GM12891 (cell line): ENCODE measurements at places on chromosomes 11 and 22.

DNA sequence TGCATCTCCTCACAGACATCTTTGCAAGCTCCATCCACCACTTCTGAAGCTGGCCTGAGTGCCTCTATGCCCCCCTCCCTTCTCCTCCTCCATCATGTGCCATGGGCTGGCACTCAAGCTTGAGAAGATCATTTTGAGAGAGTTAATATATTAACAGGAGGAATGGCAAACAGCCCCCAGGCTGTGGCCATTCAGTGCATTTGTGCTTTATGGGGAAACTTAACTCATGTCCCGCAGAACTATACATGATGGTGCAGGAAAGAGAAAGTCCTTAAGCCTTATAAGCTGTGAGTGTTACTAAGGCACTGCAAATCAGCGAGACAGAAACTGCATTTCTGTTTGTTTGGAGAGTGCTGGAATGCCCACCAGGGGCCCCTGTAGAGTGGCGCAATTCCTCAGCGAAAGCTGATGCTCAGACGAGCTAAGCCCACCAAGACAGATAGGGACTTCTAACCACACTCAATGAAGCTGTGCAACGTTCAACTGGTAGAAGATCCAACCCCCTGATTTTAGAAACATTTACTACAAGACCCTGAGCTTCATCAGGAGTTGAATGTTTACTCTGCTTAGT is 26.8 kb upstream of the PHLDA2 start:
- DNase-seq, result no peak

DNA sequence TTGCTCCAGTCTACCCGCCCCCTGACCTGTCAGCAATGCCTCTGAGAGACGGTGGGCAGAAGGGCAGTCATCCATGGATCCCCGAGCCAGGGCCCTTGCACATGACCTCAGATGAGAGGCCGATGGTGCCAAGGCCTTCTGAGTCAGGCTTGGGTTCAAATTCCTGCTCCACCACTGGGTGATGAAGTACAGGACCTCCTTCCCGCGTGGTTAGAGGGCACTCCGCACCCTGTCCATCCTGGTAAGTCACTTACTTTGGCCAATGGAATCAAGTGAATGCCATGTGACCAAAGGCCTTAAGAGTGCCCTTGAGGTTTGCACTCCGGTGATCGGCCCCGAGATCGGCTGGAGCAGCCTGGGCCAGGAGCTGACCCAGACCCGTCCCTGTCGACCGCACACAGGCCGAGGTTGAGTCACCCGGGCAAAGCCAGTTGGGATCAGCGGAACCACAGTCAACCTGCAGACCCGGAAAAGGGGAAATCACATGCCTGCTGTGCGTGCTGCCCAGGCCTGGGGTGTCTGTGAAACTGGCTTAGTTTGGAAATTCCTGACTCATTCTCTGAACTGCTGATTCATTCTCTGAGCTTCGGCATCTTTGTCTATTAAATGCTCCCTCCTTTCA is 48.9 kb downstream of the RTL6 start:
- DNase-seq, result no peak

DNA sequence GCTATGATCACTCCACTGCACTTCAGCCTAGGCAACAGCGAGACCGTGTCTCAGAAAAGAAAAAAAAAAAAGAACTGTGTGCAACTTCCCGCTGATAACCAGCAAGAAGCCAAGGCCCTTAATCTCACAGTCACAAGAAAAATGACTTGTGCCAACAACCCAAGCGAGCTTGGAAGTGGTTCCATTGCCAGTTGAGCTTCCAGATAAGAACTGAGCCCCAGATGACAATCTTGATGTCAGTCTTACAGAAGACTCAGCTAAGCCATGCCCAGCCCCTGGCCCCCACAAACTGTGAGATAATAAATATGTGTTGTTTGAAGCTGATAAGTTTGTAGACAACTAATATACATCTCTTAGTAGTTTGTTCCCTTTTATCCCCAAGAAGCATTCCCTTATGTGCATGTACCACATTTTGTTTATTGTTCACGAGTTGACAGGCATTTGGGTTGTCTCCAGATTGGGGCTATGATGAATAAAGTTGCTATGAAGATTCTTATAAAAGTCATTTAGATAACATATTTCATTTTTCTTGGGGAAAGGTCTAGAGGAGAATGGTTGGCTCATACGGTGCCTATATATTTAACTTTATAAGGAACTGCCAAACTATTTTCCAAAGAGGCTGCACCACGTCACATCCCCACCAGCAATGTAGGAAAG is 85.9 kb downstream of the TIMP3 start:
- no peak for DNase-seq

GRCh38 chr22:19113429-19113828 is 8.8 kb downstream of the DGCR2 start:
- no peak for DNase-seq

- no peak for DNase-seq
Observed at GRCh38 chr22:48918585-48919186, 909.0 kb downstream of the BRD1 start.

GRCh38 chr22:23085351-23085671 is 15.0 kb downstream of the GNAZ start:
- DNase-seq, result no peak

- DNase-seq, result no peak
Observed at GRCh38 chr11:1113405-1114201, 38.9 kb downstream of the MUC2 start.

GRCh38 chr11:9626496-9627394 is 37.1 kb upstream of the SWAP70 start:
- DNase-seq, result no peak

DNA sequence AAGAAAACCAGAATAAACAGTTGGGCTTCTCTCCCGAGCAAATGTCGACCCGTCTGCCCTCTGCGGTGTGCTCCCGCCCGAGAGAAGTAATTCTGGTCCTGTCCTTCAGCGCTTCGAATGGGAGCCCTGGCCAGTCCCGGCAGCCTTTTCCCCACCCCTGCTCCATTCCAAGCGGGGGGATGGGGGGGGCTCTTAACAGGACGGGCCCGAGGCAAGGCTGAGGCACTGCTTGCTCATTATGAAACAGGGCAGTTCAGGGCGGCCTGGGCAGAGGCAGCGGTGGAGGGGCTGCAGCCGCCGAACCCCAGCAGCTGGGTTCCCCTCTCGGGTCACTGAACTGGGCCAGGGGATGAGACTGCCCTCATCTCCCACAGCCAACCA is 9.1 kb downstream of the BACE1-AS start:
- no peak for DNase-seq

DNA sequence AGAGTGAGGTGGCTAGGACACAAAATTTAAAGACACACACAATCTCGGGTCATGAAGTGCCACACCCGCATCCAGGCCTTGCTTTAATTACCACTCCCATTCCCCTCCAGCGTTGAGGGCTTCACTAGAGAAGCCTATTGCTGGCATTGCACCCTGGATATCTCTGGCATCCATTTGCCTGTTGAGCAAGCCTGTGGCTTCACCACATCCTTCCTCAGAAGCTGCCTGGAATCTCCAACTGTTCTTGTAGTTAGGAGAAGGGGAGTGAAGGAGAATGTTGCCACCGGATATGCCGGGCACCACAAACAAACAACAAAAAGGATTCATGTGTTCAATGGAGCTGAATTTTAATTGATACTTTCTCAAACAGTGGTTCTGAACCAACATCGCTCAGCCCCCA is 34.4 kb upstream of the RCN1 start:
- no peak for DNase-seq

DNA sequence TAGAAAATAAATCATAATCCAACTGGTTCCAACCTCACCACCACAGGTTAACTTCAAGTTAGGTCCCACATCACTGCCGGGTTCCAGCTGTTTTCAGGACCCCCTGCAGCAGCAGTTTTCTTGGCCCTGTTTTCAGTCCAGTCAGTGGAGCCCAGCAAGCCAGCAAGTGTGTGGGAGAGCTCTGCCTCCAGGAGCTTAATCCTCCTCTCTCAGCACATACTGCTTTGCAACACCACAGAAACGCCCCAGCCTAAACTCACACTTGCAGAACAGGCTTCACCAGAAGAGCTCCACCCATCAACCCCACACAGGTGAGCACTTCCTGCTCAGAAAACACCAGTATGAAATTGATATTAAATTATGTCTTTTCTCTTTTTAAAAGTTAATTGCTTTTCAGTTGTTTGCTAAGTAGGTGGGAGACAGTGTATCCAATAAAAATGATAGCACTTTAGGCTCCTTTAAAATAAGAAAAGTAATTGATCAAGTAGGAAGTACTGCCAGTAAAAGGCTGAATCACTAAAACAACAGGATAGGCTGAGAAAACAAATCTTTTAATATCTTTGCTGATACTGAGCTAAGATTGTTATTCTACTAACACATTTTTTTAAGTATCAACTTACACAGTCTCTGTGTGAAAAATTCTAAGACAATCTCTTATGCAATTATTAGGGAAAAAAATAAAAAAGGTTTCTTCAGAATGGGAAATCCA is 81.5 kb upstream of the TP53AIP1 start:
- DNase-seq, result no peak

DNA sequence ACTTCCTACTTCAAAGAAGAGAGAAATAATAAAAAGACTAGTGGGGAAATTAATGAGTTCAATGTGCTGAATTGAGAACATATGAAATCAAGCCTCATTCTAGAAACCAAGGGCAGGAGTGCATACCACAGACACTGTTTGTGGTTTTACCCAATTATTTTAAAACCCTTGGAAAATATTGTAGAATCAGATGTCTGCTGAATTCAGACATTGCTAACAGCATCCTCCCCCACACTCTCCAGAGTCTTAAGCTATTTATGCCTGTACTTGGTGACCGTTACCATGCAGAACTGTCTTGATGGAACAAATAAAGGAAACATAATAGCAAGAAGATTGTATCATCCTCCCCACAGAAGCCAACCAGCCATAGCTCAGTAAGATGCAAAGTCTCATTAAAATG is 850.1 kb downstream of the NTM start:
- no peak for DNase-seq

GRCh38 chr11:123080015-123080414 is 18.1 kb upstream of the HSPA8 start:
- no peak for DNase-seq

DNA sequence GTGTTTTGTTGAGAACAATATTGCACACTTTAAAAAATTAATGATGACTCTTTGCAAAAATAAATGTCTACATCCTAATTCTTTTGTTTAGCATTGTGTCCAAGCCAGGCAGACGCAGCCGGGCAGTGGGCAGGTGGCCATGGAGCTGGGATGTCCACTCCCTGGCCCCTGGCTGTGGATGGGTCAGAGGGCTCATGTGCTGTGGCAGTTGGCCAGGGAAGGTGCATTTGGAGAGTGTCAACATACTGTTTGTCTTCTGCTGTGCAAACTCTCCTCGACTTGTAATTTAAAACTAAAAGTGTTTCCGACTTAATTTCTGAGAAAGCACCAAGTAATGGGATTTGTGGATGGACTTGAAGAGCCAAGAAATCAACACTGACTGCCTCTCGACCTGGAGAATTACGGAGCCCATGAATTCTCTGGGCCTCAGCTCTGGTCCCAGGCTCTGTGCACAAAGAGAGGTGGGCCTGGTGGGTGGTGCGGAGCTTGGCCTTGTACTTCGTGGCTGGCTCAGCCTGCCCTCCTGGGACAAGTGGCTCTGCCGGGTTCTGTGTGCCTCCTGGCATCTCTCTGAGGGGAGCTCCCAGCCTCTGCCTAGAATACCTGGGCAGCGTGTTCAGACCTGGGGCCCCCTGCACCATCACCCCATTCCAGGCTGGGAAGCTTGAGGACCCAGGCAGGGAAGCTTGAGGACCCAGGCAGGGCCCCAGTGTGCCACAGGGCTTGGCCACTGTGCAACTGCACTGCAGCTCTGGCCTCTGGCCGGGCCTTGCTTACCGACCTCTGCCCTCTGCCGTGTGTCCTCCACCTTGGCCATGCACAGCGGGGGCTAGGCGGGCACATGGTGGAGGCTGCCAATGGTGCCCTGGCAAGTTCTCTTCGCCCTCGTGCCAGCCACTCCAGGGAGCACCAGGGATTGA is 46.4 kb downstream of the RTN4R start:
- no peak for DNase-seq
